ENCODE measurements at places on chromosomes 12 and 14. TPM values are rescaled to one million over a fixed set of nuclear protein-coding genes. Genes with fewer than 3 reads are reported as not detected.

- DNase-seq, result no peak
These were observed 15.8 kb downstream of the PEBP1 start for GRCh38 chr12:118151755-118152154.

- no peak for DNase-seq
These were observed 427.5 kb upstream of the MGAT4C start for GRCh38 chr12:86683568-86684304.

DNA sequence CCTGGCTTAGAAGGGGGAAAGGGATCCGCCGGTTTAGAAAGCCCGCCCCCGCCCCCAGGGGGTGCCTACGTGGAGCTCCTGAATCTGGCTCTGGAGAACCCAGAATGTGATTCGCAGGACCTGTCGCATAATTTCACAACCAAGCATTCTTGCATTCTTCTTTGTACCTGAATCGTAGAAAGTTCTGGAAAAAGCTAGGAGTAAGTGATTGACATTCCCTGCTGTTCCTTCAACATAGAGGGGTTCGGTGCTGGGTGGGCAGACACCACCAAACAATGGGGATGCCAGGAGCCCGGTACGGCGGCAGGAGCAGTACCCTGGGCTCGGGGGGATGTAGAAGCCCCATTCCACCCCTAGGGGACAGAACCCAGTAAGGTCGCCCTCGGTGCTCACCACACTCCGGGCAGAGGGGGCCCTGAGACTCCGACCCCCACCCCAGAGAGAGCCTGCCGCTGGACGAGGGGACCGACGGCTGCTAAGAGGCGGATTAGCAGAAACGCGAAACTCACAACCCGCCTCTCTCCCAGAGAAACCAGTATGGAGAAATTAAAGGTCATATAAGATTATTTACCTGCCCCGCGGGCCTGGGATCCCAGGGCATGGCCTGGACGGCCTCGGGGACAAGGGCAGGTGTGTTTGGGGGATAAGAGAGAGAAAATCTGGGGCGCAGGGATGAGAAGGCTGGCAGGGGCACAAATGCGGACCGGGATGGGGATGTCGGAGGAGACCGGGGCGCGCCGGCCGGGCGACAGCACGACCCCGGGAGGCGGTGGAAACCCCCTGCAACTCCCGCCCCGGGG is 520 bp downstream of the CSRP2 start:
- DNase-seq, result no peak

Gene PLCZ1
- not detected for polyA plus RNA-seq

Gene LRRC43
- 2.0 TPM for polyA plus RNA-seq

Measured in large intestine (tissue), 12 donors.